Upper lobe of left lung (tissue), 6 donors: ENCODE measurements at places on chromosomes 7 and 10.
A peak's percentile ranks its signal among the peaks of the same experiment; 100 is the strongest.

GRCh38 chr10:51233337-51234100 lies 159.2 kb downstream of the PRKG1 start:
- DNase-seq = no peak

- no peak for DNase-seq
Measured at GRCh38 chr7:136018104-136018503, 40.9 kb upstream of the MTPN start.

- DNase-seq = no peak
Measured at GRCh38 chr10:64334084-64334483, 812.9 kb downstream of the REEP3 start.

- peak; percentile 87 for DNase-seq
Measured at GRCh38 chr7:73828107-73828803, 2.5 kb upstream of the CLDN4 start.

DNA sequence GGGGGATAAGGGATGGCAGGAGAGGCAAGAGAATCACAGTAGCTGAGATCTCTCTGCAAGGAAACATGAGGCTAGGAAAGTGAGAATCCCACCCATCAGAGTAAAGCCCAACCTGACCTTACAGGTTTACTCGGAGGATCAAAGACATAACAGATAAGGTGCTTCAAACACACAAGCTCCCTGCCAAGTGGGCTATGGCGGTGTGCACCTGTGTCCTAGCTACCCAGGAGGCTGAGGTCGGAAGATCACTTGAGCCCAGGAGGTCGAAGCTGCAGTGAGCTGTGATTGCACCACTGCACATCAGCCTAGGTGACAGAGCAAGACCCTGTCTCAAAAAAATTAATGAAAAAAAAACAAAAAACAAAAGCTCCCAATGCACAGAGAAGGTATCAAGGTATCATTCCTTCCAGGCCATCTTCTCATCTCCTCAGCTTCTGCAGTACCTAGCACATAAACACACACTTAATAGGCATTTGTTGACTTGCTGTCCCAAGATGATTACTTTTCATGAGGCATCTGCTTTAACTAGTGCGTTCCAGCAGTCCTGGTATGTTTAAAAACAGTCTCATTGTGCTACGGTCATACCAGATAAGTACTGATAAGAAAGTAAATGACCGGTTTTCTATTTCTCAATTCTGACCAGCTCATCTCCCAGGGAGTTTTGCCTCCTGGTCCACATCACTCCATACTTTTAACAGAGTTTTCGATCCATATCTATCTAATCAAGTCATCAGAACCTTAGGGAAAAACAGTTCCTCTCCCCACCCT lies 13.3 kb downstream of the GNA12 start:
- no peak for DNase-seq

- no peak for DNase-seq
Measured at GRCh38 chr10:33635967-33636515, 301.6 kb upstream of the NRP1 start.

DNA sequence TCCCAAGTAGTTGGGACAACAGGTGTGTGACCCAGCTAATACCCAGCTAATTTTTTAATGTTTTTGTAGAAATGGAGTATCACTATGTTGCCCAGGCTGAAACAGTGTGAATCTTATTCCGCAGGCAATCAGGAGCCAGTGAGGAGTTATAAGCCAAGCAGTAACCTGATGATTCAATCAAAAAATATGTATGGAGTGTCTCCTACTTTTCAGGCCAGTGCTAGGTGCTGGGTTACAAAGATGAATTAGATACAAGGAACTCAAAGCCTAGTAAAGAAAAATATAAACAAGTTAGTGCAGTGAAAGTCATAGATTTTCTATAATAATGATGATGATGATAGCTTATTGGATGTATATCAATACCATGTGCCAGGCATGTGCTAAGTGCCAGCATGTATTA lies 13.2 kb upstream of the IFRD1 start:
- no peak for DNase-seq

DNA sequence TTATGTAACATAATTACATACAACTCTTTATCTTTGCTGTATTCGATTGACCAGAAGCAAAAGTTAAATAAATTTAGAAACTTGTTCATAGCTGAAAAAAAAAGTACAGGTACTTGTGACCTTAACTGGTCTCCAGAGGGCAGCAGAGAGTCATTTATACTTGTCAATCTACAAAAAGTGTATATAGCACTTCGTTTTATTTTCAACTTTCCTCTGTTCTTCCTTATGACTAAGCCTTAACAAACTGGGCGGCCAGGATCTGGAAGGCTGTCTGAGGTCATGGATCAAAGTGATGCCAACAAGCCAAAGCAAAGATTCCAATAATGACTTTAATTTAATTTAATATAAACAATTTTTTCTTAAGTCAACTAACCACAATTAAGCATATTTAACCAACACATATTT lies 29.8 kb downstream of the C10orf67 start:
- no peak for DNase-seq

DNA sequence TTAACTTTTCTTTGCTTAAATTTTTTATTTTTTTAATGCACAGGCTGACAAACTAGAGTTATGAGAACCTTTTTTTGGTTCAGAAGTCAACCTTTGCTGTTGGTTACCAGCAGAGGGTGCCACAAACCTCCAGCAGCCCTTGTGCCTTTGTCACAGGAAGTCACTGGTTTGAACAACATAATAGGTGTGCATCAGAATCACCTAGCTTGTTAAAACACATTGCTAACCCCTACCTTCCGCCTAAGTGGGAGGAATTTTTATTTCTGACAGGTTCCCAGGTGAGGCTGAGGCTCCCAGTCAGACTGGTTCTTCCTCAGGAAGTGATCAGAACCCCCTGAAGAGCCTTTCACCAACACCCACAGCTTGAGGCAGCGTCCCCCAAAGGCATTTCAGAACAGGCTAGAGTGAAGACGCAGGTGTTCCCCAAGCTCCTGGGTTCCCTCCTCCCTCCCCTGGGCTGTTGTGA lies 22.6 kb upstream of the VDAC2 start:
- DNase-seq = peak; percentile 55

GRCh38 chr10:73922864-73923133 lies 11.9 kb downstream of the PLAU start:
- DNase-seq = no peak

GRCh38 chr7:145784809-145785780 lies 331.5 kb upstream of the CNTNAP2 start:
- no peak for DNase-seq

DNA sequence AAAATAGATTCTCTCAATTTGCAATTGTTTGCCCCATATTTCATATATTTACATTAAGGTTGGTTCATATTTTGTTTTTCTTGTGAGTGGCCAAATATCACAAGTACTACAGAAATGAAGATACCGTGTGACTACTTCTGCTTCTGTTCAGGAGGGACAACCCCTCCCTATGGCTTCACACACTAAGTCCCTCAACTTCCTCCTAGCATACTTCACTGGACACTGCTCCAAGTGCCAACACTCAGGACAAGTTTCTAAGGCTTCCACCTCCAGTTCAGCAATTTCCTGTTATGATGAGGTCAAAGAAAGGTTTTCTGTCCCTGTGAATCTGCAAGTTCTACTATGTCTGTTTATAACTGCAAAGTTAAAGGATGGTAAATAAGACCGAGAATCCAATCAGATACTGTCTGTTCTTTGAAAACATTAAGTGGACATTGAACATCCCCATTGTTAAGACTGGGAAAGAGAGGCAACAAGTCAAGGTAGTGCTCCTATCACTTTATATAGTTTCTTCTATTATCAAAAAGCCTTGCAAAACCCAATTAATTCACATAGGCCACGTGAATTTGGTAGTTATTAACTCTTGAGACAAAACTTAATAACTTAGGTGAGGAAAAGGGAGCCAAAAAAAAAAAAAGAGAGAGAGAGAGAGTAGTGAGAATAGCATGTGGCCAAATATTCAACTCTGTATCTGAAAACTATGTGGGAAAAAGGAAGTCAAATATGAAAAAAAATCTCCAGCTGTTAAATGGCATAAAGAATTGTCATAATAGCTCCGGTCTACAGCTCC lies 81.3 kb upstream of the DKK1 start:
- DNase-seq = peak; percentile 1

GRCh38 chr10:102764470-102765161 lies 20.9 kb downstream of the WBP1L start:
- DNase-seq = no peak

DNA sequence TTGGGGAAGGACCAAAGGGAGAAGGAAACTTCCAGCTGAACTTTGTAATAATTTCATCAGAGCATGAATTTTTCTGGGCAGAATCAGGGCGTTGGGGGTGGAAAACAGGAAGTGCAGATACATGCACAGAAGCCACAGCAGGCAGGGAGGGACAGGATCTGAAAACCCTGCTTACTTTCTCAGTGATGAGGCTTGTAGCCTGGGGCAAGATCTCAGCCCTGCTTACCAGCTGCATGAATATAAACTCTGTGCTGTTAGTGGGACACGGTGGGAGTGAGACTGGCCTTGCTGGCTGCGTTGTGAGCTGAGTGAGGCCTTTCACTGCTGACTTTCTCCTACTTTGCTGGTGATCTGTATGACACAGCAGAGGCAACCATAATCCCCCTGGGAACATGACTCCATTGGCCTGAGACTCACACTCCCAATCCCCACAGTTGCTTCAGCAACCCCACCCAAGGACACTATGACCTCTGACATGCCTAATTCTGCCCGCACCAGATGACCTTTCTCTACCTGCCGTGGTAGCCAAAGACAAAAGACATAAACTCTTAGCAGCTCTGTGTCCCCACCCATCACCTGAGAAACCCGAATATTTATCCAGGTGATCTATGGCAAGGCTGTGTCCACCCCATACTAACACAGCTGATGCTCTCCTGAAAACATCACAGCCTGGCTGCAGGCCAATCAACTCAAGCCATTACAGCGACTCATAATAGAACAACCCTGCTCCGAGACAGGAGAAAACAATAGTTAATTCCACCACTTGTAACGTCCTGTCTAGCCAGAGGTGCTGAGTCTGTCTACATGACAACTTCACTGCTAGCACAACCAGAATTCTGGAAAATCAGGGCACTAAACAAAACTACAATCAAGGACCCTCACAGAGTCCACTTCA lies 190.7 kb upstream of the CHRM2 start:
- no peak for DNase-seq

DNA sequence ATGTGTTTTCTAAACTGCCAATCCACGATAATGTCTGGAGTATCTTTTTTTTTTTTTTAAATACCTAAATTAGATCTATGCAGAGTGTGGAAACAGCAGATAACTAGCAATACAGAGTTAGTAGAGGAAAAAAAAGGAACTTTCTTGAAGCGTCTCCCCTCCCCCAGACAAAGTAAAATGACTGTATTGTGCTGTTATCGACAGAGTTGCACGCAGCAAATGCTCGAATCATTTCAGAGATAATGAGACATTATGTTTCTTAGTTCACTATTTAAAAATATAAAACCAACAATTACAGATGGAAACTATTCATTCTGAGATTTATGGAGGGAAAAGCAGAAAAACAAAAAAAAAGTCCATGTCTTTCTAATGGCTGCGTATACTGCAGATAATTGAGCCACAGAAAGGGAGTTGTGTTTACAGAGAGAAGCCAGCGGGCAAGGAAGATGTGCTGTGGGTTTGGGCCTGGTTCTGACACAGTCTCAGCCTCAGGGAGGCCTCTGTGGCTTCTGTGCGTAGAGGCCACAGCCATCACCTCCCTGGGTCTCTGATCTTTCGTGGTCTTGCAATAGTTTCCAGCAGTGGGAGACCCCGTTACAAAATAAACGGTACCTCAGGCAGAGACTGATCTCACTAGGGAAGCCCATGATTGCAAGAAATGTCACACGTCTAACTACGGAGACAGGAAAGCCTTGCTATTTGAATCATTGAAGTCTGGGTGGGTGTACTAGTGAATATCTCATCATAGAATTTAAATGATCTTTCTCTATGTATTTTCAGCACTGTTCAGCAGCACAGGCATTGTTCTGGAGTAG lies 19.1 kb upstream of the KLF6 start:
- DNase-seq = no peak

- DNase-seq = no peak
Measured at GRCh38 chr10:100993986-100994708, 5.5 kb upstream of the LZTS2 start.

DNA sequence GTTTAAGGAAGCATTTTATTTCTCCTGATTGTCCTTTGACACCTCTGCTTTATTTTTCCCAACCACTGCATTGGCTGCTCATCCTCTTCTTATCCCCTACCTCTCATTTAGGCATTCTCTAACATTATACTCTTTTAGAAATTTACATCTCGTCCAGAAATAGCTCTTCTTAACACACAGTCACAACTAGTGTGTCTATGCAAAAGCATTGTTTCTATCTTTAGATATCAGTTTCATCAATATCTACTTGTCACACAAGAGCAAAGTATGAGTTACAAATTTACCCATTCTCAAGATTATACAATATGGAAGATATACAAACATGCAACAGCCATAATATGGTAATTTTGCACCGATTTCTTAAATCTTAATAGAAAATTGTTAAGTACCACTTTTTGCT lies 35.7 kb upstream of the MDFIC start:
- no peak for DNase-seq

DNA sequence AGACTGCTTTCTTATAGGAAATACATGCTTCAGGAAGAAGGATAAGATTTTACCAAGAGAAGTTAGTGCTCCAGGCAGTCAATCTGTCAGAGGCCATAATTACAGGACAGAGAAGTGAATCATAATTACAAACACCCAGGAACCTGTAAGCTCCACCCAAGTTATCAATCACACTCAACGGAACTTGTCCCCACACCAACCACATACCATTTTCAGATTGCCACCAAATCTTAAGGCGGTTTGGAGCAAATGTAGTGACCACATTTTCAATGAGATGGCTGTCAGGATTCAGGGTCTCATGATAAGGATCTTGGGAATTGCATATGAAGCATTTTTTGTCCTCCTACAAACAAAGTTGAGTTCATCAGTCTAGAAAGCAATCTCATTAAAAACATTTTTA lies 4.8 kb downstream of the LAMB1 start:
- no peak for DNase-seq

- DNase-seq = no peak
Measured at GRCh38 chr10:26857991-26858706, 2.6 kb downstream of the ABI1 start.

- DNase-seq = no peak
Measured at GRCh38 chr7:34575006-34575405, 83.0 kb upstream of the NPSR1 start.

DNA sequence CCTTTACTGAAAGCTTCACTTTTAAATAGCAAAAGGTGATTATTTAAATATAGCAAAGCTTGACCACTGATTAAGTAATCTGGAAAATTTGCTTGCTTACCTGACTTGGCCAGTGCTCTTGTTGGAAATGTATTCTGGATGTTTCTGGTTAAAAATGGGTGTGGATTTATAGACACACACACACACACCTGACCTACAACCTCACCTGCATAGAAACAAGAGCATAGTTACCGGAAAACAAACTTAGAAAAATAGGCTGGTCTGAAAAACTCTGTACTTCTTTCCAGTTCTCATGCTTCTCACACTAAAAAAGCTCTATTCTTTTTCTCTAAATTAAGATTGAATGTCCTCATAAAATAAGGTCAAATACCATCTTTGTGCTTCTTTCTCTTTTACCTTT lies at the start of gene AGR3:
TSS of gene AGR3 (minus strand) at position 140 of the 400 bp plus-strand sequence. CDS start 3,365 bp downstream, outside the sequence.
- no peak for DNase-seq
